Hypothalamus (tissue), 51 donors: ENCODE measurements at places on chromosomes 2 and 18.

- DNase-seq, result no peak
Observed at GRCh38 chr18:68121308-68121707, 593.6 kb downstream of the TMX3 start.

- no peak for DNase-seq
Observed at GRCh38 chr2:16680781-16681180, 15.1 kb upstream of the CYRIA start.

GRCh38 chr2:61928826-61929461 lies 23.5 kb downstream of the COMMD1 start:
- no peak for DNase-seq

DNA sequence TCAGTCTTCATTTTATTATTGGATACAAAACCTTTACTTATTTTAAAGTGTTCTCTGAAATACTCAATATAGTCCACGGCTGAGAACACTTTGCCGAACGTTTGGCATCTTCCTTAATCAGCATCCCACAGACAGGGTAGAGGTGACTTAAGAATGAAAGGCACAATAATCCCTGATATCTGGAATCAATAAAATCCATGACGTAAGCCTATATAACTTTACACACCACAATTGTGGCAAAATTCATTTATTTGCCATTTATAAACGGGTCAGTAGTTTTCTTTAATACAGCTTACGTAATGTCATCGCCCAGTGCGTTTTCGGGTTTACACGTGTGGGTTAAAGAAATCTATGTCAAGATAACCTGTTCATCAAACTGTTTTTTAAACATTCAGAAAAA lies 1.3 kb downstream of the MGAT4A start:
- DNase-seq, result no peak

DNA sequence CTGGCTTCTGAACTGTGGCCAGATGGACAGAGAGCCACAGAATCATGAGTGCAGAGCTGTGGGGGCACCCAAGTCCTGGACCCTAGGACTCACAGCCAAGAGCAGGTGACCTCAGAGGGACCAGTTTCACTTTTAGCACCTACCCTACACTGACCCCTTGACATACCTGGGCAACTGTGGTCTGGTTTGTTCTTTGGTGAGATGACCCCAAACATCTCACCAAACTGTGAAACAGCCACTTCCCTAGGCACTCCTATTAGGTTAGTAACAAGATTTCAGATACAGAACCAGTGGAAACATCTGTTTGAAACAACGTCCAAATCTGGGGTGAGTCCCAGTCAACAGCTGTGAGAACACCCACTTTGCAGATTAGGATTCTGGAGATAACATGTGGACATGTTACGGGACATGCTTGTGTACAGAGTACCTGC lies 1.9 kb upstream of the ZFP36L2 start:
- DNase-seq, result no peak

DNA sequence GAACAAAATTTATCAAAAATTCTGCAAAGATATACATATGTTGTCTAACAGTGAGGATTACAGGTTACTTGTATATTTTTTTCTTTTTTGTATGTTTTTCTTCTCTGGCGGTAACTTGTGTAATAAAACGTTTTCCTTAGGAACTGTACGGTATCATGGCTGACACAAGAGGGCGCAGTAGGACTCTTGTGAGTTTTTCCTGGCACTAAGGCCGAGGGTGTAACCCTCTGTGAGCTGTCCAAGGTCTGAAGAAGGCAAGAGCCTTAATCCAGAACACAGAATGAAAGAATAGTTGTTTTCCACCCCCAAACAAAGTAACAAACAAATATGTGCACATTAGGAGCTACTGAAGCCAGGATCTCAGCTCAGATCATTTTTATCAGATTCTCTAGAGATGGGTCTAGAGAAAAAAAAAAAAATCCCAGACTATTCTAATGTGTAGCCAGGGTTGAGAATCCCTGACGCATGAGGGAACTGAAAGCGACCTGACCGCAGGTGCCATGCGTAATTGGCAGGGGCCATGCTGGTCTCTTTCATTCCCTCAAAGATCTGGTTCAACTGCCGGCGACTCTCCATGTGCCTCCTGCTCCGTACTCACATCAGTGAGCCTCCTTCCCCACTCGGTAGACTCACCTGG lies 27.0 kb downstream of the TMEM200C start:
- DNase-seq, result no peak

- no peak for DNase-seq
Observed at GRCh38 chr18:48600456-48601090, 61.7 kb downstream of the CTIF start.

- DNase-seq, result no peak
Observed at GRCh38 chr18:75124551-75124950, 84.4 kb downstream of the PTGR3 start.

- DNase-seq, result no peak
Observed at GRCh38 chr2:95001701-95002100, 23.8 kb upstream of the MAL start.

DNA sequence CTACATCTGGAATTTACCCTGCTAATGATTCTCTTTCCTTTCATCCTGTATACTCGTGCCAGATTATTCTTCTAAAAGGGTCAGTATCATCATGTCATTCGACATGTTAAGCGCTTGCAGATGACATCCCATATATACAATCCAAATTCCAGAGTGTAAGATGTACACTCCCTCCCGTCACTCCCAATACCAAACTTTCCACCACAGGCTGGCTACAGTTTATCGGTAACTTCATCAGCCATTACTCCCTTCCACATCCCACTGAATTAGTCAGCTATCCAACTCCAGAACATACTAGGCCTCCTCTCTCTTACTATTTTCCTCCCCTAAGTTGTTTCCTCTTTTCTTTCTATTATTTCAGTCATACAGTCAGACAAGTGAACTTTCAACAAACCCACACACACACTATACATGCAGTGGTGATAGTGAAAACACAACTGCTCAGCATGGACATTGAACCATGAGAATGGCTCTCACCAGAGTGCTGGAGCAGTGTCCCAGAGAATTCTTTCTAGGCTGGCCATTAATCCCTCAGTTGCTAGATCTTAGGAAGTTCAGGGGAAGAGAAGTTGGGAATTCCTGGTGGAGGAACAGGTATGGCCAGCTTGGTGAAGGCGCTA lies 10.6 kb upstream of the NMI start:
- no peak for DNase-seq

DNA sequence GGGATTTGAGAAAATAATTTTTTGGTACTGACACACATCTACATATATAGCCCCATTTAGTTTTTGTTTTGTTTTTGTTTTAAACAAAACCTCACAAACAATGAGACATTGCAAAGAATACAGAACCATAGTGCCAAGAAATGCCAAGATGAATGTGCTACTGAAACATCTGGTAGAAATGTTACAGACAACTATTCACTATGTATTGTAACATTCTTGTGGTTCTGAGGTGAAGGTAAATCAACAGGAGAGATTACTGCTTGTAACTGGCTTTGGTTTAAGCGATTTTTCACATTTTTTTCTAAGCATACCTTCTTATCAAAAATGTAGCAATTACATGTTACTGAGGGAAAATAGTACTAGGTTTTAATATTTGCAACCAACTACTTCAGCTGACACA lies 281.3 kb downstream of the ZNF804A start:
- no peak for DNase-seq

DNA sequence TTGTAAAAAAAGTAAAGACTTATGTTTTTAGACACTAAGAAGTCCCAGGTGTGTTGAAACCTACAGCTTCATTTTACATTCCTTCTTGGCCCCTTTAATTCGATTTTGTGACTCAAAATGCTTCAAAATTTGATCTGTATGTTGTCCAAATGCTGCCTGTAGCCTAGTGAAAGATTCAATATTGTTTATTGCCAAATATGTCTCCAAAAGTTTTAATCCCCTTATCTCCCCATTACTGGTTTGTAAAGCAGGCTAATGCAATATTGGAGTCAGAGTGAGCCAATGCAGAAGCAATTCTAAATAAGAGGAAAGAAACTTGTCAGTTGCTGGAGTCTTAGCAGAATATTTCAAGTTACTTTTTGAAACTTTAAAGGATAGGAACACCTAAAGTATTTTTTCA lies 287.0 kb upstream of the ZC3H15 start:
- no peak for DNase-seq

- DNase-seq, result no peak
Observed at GRCh38 chr2:120736624-120737339, 1.1 kb downstream of the GLI2 start.

DNA sequence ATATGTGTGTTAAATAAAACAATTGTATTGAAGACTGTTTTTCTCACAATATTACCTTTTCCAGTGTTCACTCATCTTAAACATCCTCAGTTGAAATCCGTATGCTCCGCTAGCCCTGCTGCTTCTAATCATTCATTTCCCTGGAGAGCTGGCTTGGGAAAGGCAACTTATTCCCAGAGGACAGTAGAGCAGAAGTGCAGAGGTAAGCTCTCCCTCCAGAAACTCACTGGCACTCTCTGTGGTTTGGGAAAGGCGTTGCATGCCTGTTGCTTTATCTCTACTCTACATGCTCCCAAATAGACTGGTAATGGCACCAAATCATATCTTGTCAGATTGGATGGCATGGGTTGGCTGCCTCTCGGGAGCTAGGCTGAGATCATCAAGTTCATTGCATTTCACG lies 117.1 kb upstream of the BOD1L2 start:
- DNase-seq, result no peak

DNA sequence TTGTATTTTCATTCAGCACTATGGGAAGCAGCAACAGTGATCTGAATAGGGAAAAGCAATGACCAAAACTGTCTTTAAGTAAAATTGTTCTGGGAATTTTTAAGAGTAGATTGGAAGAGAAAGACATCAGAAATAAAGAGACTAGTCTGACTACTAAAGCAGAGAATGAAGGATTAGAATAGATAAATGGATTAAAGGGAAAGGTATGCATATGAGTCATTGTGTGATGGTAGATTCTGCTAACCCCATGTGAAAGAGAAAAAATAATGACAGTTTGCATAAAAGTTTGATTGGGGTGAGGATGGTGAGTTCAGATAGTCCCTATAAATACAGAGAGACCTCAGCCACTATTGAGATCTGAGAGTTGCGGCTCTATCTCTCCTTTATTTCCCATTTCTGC lies 139.6 kb upstream of the DCC start:
- no peak for DNase-seq

DNA sequence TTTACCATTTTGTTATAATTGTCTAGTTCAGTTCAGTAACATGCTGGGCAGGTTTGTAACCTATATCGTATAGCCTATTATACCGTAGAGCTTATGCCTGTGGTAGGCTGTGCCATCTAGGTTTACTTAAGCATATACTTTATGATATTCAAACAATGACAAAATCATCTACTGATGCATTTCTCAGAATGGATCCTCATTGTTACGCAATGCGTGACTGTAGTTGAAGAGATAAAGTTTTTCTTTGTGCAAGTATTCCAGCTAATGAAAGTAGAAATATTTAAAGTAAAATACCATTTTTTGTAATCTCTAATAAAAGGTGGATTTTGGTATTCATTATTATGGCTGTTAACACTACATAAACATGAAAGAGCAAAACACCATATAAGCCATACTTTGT lies 100.2 kb downstream of the LRRTM4 start:
- DNase-seq, result no peak

- no peak for DNase-seq
Observed at GRCh38 chr2:140851258-140851981, 1279.4 kb downstream of the LRP1B start.

DNA sequence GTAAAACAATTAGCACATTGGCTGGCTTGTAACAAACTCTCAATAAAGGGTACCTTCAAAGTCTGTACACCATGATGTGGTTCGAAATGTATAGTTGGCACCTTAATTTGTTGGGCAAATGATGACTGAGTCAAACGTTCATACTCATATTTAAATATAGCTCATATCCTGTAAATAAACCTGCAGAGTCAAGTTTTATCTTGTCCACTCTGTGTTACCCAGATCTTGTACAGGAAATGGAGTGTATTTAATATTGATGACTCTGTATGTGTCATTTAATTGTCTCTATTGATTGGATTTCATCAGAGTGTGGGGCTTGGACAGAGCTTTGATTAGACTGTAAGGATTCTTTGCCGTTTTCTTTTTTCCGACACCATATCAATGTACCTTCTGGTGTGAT lies 805.6 kb upstream of the ZEB2 start:
- DNase-seq, result no peak

- DNase-seq, result no peak
Observed at GRCh38 chr2:178271629-178272333, 77.5 kb downstream of the OSBPL6 start.

- no peak for DNase-seq
Observed at GRCh38 chr2:190094316-190094871, 31.9 kb upstream of the MSTN start.

GRCh38 chr2:238859636-238860347 lies 11.9 kb downstream of the TWIST2 start:
- no peak for DNase-seq

DNA sequence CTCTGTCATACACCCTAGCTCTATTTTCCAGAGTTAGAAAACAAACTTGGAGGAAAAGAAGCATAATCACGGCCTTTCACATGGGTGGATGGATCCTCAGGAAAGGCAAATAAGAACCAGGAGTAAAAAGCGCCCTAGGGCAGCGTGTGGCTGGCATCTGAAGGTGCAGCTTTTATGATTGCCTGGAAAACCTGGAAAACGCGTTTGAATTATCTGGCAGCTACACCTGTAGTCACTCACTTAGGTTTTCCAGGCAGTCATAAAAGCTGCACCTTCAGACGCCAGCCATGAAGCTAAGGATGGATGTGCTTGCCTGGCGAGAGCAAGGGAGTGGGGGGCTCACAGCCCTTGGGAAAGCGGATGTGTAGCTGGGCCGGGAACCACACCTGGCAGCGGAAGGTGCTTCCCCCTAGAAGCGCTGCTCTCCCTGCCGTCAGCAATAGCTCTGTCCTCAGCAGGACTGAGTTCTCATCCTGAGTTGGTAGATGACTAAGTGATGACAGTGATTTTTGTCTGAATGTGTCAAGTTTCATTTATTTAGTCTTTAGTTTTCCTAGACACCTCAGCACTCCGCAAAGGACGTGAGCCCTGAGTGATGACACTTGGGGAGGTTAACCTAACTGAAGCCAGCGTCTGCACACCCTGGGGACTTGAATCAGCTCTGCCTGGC lies 82.0 kb downstream of the DCDC2C start:
- no peak for DNase-seq

DNA sequence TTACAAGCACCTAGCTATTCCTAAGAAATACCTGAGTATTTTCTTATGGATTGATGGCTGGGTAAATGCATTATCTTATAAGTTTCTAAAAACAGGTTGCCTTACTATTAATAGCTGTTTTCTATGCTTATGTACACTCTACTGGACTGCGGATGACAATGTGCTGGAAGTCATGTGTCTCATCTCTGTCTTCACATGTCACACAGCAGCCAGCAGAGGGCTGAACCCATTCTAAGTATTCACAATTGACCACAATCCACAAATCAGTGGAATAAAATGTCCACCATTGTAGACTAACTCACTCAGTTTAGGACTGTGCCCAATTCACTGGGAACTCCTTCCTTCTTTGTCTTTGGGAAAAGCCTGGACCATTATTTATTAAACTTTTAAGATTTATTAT lies 371.2 kb downstream of the INSIG2 start:
- no peak for DNase-seq
